Nephron progenitor cell (in vitro differentiated cells): ENCODE measurements at places on chromosomes 4 and X.
A peak's percentile ranks its signal among the peaks of the same experiment; 100 is the strongest.

DNA sequence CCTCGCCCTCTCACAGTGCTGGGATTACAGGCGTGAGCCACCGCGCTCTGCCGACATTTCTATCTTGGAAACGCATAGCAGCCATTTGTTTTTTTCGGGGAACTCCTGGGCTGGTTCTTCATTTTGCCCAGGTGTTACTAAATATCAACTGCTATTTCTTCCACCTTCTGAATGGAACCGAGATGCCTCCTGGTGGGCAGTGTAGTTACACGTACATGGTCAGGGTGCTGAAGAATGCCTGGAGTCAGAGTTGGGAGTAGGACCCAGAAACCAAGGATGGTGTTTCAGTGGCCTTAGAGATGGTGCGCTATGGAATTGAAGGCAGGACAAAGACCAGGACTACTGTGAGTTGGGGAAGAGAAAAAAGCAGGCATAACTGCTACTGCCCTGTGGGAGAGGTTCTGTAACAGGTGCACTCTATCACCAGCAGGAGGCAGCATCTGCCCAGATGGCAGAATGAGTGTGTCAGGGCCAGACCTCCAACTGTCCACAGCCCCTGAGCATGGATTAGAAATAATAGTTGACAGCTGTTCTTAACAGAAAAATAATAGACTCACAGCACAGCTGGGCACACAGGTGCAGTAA, 81.7 kb downstream of the ZC4H2 start:
- peak; percentile 19 for DNase-seq

- no peak for DNase-seq
These were observed 3.7 kb downstream of the PNMA6E start for GRCh38 chrX:153397256-153397960.

DNA sequence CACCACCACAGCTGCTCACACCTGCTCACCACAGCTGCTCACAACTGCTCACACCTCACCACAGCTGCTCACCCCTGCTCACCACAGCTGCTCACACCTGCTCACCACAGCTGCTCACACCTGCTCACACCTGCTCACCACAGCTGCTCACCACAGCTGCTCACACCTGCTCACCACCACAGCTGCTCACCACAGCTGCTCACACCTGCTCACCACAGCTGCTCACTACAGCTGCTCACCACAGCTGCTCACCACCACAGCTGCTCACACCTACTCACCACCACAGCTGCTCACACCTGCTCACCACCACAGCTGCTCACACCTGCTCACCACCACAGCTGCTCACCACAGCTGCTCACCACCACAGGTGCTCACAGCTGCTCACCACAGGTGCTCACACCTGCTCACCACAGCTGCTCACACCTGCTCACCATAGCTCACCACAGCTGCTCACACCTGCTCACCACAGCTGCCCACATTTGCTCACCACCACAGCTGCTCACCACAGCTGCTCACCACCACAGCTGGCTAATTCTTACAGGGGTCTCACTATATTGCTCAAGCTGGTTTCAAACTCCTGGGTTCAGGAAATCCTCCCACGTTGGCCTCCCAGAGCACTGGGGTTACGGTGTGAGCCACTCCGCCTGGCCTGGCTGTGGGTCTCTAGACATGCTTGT, 30.4 kb upstream of the CPLX1 start:
- no peak for DNase-seq

- DNase-seq, result no peak
These were observed 87.9 kb downstream of the WDFY3 start for GRCh38 chr4:84878546-84878945.

- DNase-seq, result no peak
These were observed 241.0 kb upstream of the RASGEF1B start for GRCh38 chr4:81712714-81713113.

DNA sequence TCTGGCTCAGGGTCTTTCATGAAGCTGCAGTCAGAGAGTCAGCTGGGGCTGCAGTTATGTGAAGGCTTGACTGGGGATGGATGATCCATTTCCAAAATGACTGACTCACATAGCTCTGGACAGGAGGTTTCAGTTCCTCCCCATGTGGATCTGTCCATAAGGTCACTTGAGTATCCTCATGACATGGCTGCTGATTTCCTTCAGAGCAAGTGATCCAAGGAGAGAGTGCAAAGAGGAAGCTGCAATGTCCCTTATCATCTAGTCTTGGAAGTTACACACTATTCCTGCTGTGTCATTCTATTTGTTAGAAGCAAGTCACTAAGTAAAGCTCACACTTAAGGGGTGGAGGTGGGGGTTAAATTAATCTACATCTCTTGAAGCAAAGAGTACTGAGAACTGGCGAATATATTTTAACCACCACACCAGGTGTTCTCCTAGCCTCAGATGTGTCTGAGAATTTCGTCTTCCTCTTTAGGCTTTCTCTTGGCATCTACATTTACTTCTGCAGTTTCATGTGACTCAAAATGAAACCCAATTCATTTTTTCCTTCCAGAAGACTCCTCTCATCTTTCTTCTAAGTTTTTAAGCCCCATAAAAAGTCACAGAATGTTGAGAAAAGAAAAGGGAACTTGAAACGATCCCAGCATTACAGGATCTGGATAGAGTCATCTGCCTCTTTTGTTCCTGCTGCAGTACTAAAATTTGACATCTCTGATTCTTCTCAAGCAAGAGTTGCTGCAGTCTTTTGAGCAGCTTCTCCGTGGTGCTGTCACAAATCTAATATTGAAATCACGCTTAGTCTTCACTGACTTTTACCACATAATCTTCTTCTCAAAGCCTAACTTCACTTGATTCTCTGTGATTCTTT, 3.8 kb upstream of the GRPR start:
- no peak for DNase-seq

DNA sequence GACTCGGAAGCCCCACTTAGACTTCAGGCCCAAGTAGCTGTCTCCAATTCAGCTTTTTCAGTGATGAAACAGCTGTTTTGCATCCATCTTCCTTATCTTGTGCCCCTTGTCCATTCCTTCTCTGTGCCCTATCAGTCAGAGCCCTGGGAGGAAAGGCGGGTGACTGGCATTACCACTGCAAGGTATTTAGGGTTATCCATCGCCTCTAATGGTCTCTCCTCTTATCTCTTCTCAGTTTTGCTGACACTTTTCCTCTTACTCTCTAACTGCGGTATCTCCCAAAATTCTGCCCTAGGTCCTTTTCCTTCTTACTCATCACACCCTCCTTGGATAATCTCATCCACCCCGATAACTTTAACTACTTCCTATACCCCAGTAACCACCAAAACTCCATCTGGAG, 13.7 kb downstream of the GAB3 start:
- no peak for DNase-seq

- DNase-seq, result no peak
These were observed 269.9 kb downstream of the OPHN1 start for GRCh38 chrX:68163441-68163840.

DNA sequence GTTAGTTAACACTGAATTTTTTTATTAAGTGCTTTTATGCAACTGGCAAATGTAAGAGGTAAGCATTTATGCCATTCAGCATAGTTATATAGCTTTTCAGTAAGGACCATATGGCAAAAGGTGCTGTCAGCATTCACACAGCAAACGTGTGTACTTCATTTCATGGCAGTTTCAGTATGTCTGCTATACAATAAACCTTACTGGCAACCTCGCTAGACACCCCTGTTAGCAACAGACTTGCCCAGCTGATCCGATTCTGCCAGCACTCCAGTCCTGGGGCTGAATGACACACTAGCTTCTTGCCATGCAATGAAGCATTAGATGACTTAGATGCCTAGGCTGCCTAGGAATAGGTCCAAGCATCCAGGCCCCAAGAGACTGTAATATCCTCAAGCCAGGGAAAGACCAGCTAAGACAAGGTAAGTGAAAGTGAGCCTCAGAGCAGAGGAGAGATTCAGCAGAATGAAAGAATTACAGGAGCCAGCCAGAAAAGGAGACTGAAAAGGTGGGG, 47.3 kb upstream of the DOCK11 start:
- DNase-seq, result no peak

- peak; percentile 59 for DNase-seq
These were observed 38.9 kb downstream of the PDHA1 start for GRCh38 chrX:19382555-19383145.

GRCh38 chr4:13546142-13546940, 2.0 kb upstream of the NKX3-2 start:
- DNase-seq, result no peak

- no peak for DNase-seq
These were observed 379.5 kb downstream of the ZIC3 start for GRCh38 chrX:137945470-137945869.

DNA sequence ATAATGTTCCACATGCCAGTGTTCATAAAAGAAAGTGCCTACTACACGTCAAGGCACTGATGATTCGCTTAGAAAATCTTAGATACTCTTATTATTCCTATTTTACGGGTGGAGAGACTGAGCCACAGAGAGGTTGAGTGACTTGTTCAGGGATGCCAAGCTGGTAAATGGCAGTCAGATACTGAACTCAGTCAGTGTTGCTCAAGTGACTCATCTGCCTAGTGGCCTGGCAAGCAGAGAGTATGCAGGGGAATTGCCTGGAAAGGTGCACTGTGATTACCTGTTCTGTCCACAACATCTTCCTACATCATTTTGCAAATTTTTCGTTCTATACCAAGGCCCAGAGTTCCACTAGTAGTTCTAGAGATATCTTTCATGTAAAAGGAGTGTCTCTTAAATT, 68.4 kb downstream of the RAPGEF2 start:
- DNase-seq, result no peak

DNA sequence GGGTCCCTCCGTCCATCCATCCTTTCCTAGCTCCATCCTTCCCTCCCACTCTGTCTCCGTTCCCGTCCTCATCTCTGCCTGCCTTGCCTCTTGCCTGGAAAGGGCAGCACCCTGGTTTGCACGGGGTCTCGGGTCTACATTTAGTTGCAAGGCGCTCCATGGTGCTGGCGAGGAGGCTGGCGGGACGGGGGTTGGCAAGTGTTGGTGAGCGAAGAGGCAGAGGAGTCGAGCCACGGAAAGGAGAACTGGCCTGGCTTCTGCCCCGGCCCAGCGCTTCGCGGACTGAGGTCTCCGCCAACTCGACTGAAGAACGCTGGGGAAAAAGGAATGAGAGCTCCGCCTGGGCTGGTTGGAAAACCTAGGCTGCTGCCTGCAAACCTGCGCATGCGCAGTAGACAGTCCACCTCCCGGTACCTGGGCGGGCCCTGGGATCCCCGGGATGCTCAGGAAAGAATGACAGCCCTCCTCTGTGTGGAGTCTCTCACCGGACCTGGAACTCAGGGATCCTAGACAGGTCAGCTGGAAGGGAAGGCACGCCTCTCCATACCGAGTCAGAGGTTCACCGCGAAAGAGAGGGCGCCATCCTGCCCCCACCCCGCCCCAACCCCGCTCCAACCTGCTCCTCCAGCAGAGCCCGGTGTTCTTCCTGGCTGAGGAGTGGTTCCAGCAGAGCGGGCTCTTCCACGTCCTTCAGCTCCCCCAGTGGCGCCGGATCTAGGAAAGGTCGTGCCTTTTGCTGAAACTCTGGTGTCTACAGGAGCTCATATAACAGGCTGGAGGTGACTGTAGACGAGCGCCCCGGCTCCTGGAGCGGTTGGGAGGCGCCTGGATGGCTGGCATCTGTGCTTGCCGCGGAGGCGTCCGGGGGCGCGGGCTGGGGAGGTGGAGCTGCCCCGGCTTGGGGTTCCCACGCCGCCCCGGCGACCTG, 6.0 kb downstream of the FRG2 start:
- no peak for DNase-seq

- DNase-seq, result no peak
These were observed 32.3 kb upstream of the ASMTL start for GRCh38 chrX:1485033-1485432.

- DNase-seq, result peak; percentile 68
These were observed 1.0 kb downstream of the SHISA3 start for GRCh38 chr4:42398171-42398870.

GRCh38 chrX:57265126-57265525, 21.4 kb upstream of the FAAH2 start:
- DNase-seq, result no peak

DNA sequence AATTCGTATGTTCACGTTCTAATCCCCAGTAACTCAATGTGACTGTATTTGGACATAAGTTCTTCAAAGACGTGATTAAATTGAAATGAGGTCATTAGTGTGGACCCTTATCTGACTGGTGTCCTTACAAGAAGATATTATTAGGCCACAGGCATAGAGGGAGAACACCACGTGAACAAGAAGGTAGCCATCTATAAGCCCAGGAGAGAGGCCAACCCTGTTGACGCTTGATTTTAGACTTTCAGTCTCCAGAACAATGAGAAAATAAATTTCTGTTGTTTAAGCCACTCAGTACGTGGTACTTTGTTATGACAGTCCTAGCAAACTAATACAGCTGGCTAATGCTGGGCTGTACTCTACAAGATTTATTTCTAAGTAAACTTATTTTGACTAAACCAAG, 1.5 kb upstream of the EIF1AX start:
- no peak for DNase-seq

- DNase-seq, result peak; percentile 11
These were observed 22.8 kb upstream of the CENPVL3 start for GRCh38 chrX:51641421-51642021.

- no peak for DNase-seq
These were observed 17.6 kb downstream of the FBXO8 start for GRCh38 chr4:174265916-174266315.

DNA sequence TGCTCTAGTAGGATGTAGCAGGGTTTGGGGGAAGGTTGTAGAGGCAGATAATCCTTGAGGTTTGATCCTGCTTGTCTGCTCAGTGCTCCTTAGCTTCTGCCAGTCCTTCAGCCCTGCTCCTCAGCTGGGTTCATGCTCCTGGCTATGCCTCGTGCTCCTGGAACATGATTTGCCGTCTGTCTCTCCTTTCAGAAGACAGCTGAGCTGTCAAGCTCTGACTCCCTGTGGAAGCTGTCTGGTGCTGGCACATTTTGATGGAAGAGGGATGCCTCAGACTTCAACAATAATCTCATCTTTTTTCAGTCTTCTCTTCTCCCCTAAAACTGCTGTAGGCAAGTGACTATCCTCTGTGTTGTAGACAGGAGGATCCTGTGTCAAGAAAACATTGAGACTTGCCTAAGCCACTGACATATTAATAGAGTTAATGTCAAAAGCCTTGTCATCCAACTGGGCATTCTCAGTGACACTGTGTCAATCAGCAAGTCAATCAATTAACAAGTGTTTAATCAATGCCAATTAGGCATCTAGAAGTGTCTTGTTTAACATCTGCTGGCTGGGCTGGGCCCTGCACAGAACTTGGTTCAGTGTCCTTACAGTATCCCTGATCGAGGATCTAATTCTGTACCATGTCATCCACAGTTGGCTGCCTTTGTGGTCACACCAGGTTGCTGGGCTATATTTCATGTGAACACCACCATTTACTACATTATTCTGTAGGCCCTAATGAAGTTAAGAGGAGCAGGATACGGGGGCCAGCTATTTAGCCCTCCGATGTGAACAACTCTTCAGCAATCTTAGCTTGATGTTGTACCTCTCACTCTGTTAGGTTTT, 96.7 kb downstream of the SYNPO2 start:
- DNase-seq, result no peak

DNA sequence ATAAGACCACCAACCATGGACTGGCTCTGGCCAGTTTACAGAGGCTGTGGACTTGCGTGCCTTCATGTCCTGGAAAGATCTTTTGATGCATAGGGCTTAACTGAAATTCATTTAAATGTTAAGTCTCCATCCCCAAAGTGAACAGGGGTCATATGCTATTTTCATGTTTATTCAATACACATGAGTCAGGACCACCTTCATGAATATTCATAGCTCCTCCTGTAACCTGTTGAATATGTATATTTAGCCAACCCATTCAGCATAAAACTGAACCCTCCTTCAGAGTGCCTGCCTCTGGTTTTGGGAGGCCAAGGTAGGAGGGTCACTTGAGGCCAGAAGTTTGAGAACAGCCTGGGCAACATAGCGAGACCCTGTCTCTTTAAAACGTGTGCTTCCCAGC, 7.1 kb downstream of the CTPS2 start:
- no peak for DNase-seq
